ENCODE measurements at places on chromosomes 13 and 19.

- DNase-seq = no peak
Observed at GRCh38 chr13:74093691-74094090, 40.5 kb downstream of the KLF12 start.

GRCh38 chr19:46470376-46470775 lies 987 bp downstream of the PNMA8A start:
- no peak for DNase-seq

GRCh38 chr13:45007225-45007624 lies 17.9 kb downstream of the GPALPP1 start:
- DNase-seq = no peak

GRCh38 chr19:34391813-34392212 lies 12.4 kb upstream of the PDCD2L start:
- peak; percentile 31 for DNase-seq

DNA sequence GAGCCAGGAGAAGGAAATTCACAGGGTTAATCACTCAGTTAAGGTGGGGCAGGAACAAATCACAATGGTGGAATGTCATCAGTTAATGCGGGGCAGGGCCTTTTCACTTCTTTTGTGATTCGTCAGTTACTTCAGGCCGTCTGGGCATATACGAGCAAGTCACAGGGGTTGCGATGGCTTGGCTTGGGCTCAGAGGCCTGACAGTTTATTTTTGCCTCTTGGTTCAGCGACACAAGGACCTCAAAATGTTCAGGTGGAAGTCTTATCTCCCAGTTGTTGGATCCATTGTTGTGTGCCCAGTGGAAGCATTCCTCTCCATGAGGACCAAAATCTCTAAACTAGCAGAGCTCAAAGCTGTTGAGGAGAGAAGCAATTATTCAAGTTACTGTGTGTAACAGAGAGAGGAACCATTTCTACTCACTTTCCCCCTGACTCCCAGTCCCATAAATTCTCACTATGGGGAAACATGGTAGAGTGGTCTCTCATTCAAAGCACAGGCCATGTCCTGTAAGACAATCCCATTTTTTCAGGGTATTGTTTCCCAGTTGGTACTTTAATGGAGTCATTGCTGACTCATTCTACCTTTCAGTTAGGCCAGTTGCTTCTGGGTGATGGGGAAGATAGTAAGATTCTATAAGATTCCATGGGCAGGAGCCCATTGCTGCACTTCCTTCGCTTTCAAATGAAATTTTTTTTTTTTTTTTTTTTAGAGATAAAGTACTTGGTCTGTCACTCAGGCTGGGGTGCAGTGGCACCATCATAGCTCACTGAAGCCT lies 8.8 kb upstream of the COX7A1 start:
- no peak for DNase-seq

- no peak for DNase-seq
Observed at GRCh38 chr19:29635963-29636362, 29.3 kb upstream of the PLEKHF1 start.

GRCh38 chr13:32265726-32266125 lies 49.4 kb downstream of the ZAR1L start:
- no peak for DNase-seq

DNA sequence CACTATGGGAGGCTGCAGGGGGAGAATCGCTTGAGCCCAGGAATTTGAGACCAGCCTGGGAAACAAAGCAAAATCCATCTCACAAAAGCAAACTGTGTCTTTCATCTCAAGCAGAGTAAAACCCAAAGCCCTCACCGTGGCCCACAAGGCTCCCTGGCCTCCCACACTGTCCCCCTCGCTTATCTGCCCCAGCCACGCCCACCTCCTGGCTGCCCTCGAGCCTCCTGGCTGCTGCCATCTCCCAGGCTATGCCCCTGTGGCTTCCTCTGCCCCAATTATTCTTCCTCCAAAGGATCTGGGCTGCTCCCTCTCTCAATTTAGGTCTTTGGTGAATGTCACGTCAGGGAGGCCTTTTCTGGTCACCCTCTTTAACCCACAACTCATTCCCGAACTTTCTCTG lies 3.6 kb downstream of the RABAC1 start:
- no peak for DNase-seq

- DNase-seq = no peak
Observed at GRCh38 chr19:12162513-12162881, 399 bp upstream of the ZNF136 start.

- peak; percentile 21 for DNase-seq
Observed at GRCh38 chr13:108227651-108228272, 9.6 kb downstream of the ABHD13 start.

GRCh38 chr13:28257305-28257704 lies 119.0 kb downstream of the PAN3 start:
- no peak for DNase-seq

DNA sequence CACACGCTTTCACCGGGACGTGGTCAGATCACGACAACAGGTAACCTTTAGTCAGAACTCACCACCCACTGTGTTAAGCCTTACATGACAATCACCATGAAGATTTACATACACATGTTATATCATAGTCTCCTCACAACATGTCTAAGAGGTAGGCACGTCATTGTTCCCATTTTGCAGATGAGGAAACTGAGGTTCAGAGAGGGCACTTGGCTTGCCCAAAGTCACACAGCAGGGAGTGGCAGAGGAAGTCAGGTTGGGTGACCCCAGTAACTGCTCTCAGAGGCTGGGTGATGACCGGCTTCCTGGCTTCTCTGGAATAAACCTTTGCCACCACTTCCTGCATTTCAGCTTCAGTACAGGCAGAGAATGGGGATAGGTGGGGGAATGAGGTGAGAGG lies 5.3 kb downstream of the KLK10 start:
- DNase-seq = no peak

GRCh38 chr13:109577191-109577700 lies 209.1 kb downstream of the IRS2 start:
- no peak for DNase-seq

- DNase-seq = no peak
Observed at GRCh38 chr19:19471682-19472081, 43.7 kb downstream of the TSSK6 start.

GRCh38 chr13:98648141-98648540 lies 71.2 kb upstream of the STK24 start:
- no peak for DNase-seq

- DNase-seq = no peak
Observed at GRCh38 chr13:49403996-49404702, 39.7 kb downstream of the CAB39L start.

GRCh38 chr13:98810746-98811145 lies 58.3 kb upstream of the SLC15A1 start:
- no peak for DNase-seq

DNA sequence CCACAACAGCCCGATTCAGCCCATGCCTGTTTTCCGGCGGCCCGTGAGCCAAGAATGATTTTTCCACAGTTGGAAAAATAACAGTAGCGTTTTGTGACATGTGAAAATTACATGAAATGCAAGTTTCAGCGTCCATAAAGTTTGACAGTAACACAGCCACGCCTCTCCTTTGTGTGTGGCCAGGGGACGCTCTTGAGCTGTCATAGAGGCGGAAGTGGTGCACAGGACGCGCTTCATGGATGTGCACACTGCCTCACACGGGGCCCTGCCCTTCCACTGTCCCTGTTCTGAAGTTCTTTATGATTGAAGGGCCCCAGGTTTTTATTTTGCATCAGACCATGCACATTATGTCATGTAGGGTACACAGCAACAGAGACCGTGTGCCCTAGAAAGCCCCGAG lies 12.4 kb upstream of the ELAVL1 start:
- DNase-seq = no peak

DNA sequence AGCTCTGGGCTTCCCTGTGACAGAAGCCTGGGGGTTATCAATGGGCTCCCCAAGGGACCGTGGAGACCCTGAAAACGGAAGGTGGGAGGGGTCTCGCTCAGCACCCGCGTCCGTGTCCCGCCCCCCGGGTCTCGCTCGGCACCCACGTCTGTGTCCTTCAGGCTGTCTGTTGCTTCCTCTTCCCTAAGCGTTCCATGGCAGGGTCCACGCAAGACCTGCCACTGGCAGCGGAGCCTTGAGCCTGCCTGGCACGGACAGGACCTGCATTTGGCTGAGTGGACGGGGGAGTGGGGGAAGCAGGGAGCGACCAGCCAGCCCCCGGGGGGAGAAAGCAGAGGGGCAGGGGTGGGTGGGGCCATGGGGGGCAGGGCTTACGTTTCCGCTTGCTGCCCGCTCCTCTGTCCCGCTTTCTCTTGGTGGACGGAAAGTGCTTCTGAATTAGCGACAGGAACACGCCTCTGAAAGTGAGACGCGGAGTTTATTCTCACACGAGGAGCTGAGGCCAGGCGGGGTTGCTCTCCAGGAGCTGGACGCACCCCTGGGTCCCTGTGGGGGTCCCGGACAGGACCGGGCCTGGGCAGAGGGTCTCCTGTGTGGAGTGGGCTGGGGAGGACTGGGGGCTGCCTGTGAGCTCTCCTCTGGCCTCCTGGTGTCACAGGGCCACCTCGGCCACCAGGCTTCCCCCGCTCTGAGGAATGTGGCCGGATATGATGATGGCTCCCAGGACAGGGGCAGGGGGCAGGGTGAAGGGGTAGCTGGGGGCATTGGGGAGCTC lies 12.0 kb downstream of the GPX4 start:
- no peak for DNase-seq

DNA sequence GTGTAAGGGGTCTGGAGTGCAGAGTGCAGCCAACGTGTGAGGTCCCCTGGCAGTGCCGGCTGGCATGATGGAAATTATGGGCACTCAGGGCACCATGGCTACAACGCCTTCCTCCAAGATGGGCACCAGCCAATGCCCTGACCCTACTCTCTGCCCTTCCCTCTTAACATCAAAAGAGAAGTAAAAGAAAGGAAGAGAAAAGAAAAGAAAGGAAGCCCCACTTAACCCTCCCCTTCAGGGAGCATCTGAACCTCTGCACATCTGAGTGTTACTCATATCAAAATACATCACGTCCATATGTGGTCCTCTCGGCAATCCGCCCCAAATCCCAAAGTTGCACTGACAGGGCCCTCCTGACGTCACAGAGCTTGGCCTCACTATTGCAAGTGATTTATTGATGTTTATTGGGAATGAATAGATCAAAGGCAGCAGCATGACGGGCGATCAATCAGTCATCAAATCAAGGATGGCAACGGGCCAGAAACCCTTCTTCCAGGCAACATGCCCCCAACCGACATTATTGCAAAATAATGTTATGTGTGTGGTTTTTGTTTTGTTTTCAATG lies 1.3 kb downstream of the TSHZ3 start:
- no peak for DNase-seq

DNA sequence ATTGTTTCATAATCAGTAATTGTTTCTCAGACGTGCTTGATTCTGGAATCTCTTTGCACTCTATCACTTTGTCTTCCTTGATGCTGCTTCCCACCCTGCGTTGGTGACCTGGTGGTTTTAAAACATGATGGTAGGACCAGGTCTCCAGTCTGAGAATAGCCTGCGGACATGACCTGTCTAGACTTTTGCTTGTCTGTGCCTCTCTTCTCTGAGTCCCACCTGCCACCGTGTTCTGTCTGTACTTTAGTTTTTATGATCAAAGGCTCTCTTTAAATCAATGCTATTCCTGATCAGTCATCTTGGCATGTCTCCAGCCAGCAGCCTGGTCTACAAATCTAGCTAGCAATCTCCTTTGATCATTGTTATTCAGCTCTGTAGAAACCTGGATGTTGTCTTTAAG lies 933.9 kb downstream of the DIAPH3 start:
- DNase-seq = no peak

- no peak for DNase-seq
Observed at GRCh38 chr13:63840551-63841421, 2425.1 kb upstream of the PCDH20 start.
